GM12878 (cell line): ENCODE measurements at places on chromosomes 13 and 19.
A peak's percentile ranks its signal among the peaks of the same experiment; 100 is the strongest.

GRCh38 chr19:51331716-51332115, 10.2 kb downstream of the VSIG10L start:
- no peak for DNase-seq

GRCh38 chr19:49691243-49692146, 579 bp downstream of the CPT1C start:
- DNase-seq, result no peak

DNA sequence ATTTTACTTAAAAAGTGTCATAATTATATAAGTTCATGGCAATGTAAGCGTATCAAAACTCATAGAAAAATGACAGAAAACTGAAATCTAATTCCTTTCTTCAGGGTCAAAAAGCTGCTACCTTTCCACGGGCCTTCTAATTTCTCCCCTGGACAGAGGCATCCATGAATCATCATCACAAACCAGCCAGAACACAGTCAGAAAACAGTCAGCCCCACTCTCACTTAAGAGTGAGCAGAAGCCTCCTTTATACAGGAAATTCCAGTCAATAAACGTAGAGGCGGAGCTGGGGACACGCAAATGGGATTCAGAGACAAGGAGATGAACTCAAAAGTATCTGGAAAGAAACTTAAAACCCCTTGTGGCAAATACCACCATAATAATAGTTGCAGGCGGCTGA, 54.2 kb upstream of the ABCC4 start:
- no peak for DNase-seq

GRCh38 chr19:12093777-12094176, 29.2 kb downstream of the ZNF844 start:
- peak; percentile 23 for DNase-seq

DNA sequence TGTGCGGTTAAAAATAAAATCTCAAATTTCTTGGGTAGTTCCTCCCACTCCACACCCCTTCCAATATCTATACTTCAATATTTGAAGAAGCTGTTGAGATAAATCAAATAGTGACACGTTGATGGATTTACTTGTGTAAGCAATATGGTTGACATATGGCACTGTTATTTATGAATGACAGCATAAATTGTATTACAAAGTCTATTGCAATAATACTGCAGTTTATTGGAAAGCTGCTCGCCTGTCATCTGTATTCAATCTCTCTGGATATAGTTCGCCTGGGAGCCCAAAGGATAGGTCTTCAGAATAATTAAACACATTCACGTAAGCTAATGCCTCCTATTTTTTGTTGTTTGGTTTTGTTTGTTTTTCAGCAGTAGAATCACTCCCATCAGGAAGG, 5.0 kb upstream of the ZIC5 start:
- DNase-seq, result no peak

DNA sequence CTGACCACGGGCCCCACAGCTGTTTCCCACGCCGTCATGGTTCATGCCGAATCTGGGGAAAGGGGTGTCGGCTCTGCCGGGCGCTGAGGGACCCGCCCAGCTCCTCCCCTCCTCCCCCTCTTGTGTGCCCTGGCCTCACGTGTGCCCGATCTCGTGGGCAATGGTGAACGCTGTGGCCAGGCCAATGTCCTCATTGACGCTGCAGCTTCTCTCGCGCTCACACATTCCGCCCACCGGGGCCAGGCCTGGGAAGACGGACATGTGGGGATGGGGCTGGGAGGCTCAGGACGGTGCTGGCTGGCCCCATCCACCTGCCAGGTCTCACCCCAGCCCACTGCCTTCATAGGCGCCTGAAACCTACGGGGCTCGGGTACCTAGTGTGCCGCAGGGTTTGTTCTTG, 14.3 kb downstream of the ADAMTS10 start:
- DNase-seq, result no peak

GRCh38 chr13:41213316-41213715, 18.9 kb upstream of the KBTBD7 start:
- DNase-seq, result no peak

- no peak for DNase-seq
These were observed 39.1 kb upstream of the SLC15A1 start for GRCh38 chr13:98791611-98792010.

DNA sequence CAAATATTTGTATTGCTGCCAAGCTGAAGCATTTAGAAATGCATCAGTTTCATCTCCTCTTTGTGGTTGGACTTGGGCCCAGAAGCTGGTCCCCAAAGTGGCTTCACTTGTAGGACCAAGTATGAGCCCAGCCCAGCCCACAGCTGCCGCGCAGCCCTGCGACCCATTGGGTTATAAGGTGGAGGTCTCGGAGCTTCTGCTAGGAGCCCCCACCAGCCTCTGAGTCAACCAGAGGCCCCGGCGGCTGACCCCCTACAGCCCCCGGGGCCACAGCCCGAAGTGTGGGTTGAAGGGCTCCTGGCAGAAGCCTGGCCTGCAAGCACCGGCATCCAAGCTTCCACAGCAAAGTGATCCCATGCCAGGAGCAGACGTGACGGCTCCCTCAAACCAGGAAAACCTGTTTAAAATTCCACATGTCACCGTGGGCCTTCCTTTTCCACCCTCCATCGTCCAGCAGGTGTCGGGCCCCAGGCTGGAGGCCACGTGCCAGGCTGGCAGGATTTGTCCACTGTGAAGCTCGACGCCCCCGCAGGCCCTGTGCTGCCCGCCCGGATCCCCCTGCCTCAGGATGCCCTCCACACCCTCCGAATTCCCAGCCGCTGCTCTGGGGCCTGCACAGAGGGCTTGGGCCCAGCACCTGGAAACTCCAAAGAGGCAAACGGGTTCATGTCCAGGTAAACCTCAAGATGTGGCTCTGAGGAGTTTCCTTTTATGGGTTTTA, 54.7 kb downstream of the C13orf46 start:
- DNase-seq, result no peak

GRCh38 chr13:42354241-42355091, 82.5 kb downstream of the AKAP11 start:
- DNase-seq, result peak; percentile 53

- peak; percentile 68 for DNase-seq
These were observed 7.6 kb downstream of the MBD3L2B start for GRCh38 chr19:7013678-7014077.

DNA sequence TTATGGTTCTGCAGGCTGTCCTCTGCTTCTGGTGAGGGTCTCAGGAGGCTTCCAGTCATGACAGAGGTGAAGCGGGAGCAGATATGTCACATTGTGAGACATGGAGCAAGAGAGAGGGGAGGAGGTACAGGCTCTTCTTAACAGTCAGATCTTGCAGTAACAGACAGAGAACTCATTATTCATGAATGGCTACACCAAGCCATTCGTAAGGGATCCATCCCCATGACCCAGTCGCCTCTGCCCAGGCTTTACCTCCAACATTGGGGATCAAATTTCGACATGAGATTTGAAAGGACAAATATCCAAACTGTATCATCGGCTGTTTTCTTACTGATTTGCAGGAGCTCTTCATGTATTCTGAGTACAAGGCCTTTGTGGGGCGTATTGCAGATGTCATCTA, 21.7 kb downstream of the ZNF507 start:
- no peak for DNase-seq

- no peak for DNase-seq
These were observed 446 bp upstream of the ZNF83 start for GRCh38 chr19:52638601-52639000.

- DNase-seq, result no peak
These were observed 203.4 kb upstream of the ZNF536 start for GRCh38 chr19:30168760-30169159.

GRCh38 chr19:45468803-45469131, 971 bp downstream of the FOSB start:
- DNase-seq, result no peak

- no peak for DNase-seq
These were observed 48.9 kb upstream of the PABPC3 start for GRCh38 chr13:25046985-25047511.

GRCh38 chr13:83753912-83754624, 128.2 kb downstream of the SLITRK1 start:
- no peak for DNase-seq

DNA sequence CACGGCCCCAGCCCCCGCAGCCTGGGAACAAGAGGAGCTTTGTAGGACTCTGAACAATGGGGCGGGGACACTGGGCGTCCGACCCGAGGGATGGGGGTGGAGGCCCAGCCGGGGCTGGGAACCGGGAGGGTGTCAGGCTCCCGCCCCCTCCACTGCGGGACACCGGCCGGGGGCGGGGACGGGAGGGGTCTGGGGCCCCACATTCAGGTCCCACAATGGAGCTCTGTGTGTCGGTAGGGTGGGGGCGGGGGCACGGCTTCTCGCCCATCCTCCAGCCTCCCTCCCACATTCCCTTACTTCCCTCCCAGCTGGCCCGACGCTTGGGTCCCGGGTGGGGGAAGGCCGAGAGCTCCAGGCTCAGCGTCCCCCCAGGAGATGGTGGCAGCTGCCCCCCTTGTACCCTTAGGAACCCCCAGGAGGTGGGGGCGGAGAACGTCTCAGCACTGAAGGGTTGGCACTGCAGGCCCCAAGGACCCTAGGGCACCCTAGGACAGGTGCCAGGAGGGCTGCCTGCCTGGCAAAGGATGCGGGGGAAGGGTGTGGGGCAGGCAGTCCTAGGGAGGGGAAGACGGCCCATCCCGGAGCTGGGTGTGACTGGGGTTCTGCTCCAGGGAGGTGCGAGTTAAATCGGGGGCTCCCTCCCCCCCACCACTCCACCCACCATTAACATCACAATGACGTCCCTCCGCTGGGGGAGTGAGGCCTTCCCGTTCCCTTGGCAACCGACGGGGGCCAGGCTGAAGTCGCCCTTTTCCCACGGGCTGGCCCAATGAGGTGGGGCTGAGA, 5.3 kb downstream of the TTYH1 start:
- no peak for DNase-seq

DNA sequence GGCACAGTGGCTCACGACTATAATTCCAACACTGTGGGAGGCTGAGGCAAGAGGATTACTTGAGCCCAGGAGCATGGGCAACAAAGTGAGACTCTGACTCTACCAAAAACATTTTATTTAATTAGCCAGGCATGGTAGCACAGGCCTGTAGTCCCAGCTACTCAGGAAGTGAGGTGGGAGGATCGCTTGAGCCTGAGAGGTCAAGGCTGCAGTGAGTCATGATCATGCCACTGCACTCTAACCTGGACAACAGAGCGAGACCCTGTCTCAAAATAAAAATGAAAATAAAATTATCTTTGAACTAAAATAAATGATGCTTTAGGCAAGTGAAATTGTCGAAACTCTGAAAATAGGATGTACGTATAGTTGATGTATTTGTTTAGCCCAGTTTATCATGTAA, 8.2 kb upstream of the CLN5 start:
- no peak for DNase-seq

- DNase-seq, result no peak
These were observed 261.3 kb downstream of the FOXO1 start for GRCh38 chr13:40404967-40405716.

DNA sequence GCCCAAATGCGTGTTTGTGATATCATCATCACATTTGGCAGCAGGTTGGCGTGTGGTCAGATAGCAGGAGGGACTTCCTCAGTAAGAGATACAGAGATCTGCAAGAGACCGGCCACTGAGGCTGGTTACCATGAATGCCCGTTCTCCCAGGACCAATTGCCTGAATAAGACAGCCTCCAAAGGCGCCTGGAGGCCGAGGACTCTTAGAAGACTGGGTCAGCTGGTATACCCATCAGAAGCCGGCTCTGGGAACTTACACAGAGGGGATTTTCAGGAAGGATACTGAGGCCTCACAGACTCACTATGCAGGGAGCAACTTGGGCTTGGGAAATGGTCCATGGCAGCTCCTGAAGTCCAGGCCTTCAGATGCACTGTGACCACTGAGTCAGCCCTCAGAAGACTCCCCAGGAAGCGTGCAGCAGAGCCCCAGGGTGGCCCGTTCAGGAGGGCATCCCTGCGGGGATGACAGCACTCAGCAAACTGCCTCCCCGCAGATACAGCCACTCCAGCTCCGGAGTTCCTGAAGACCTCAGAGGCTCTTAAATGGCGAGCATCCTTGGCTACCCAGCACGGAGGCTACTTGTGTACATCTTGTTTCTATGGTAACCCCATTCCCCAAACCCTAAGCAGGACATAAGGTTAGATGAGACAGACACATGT, 26.4 kb upstream of the VSTM2B start:
- no peak for DNase-seq

- no peak for DNase-seq
These were observed 25.6 kb upstream of the NDFIP2 start for GRCh38 chr13:79455331-79455730.

- no peak for DNase-seq
These were observed 9.3 kb upstream of the RUBCNL start for GRCh38 chr13:46396341-46396740.

DNA sequence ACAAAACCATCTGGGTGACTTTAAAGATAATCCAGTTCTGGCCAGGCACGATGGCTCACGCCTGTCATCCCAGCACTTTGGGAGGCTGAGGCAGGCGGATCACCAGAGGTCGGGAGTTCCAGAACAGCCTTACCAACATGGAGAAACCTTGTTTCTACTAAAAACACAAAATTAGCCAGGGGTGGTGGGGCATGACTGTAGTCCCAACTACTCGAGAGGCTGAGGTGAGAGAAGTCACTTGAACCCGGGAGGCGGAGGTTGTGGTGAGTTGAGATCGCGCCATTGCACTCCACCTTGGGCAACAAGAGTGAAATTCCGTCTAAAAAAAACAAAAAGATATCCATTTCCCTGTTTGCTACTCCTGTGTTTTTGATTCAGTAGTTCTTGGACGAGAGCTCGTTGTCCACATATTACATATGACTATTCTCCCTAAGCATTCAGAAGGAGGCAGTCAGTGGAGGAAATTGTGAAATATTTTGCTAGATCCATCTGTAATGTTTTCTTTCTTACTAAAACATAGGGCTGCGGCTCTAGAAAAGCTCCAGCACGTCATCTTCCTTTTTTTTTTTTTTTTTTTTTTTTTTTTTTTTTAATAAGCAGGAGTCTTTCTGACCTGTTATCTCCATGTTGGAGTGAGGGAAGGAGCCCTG, 33.6 kb downstream of the ZNF701 start:
- DNase-seq, result no peak

- DNase-seq, result no peak
These were observed 122.5 kb downstream of the CDK8 start for GRCh38 chr13:26376430-26376829.

DNA sequence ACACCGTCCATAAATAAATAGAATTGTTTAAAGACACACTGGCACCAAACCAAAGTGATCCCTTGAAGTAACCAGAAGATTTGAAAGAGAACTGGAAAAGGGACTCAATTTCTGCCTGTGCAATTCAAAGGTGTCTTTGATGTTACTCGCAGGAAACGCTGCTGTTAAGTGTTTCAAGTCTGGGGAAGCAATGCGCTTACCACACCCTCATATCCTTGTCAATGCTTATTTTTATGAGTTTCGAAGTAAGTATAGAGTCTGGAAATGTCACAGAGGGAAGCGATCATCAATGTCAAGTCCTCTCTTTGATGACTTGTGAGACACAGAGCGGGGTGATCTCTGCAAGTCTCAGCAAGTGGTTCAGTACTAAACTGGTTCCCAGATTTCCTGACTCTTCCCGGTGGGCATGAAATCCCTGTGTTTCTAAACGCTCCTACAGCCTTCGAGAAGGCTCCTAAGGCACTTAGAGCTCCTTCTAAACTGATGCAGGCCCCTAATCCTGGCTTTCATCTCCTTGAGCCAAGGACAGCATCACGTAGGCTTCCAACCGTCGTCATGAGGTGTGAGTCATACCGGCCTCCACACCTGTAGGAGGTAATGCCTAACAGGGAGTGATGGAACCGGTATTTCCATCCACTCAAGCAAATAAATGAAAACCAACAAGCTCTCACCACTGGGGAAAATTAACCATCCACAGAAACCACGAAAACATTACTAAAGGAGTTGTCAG, 22.8 kb downstream of the SYDE1 start:
- DNase-seq, result no peak
